ENCODE measurements at places on chromosomes 13 and 19.

- no peak for DNase-seq
These were observed 814.4 kb downstream of the EFNB2 start for GRCh38 chr13:105721016-105721415.

DNA sequence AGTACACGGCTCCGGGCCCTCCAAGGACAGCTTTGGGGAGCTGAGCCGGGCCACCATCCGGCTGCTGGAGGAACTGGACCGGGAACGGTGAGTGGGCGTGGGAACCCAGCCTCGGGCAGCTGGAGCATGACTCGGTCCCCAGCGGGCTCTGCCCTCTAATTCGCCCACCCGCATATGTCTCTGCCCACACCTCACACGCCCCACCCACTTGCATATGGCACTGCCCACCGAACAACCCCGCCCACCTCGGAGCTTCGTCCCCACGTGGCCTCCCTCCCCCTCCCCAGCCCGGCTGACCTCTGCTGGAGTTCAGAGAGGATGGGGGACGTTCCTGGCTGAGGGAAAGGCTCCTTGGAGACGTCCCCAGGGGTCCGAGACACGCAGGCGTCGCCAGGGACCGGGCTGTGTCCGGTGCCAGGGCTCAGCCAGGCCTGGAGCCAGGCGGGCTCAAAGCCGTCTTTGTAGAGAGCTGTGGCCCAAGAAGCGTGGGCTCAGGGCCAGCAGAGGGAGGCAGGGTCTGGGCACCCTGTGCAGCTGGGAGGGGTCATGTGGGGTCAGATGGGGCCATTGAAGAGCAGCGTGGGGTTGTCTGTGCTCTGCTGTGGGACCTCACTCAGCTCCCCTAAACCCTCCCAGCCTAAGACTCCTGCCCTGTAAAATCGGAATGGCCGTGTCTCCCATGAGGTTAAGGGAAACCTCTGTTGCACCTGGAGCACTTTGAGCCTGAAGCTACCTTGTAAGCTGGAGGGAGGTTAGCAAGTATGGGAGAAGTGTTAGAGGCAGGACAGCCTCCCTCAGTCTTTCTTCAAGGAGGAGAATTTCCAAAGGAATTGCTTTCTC, 3.8 kb downstream of the APC2 start:
- DNase-seq = no peak

GRCh38 chr13:47433461-47434005, 536.7 kb upstream of the HTR2A start:
- DNase-seq = no peak

- no peak for DNase-seq
These were observed 19.3 kb upstream of the RASA3 start for GRCh38 chr13:114151565-114152284.

Data from stimulated activated effector memory CD8-positive, alpha-beta T cell treated with anti-CD3 and anti-CD28 coated beads, Interleukin-12 subunit alpha, Interleukin-12 subunit beta, amount 100 ng/mL, for 72 hours (primary cell).